ENCODE measurements at places on chromosomes 12 and 14.

DNA sequence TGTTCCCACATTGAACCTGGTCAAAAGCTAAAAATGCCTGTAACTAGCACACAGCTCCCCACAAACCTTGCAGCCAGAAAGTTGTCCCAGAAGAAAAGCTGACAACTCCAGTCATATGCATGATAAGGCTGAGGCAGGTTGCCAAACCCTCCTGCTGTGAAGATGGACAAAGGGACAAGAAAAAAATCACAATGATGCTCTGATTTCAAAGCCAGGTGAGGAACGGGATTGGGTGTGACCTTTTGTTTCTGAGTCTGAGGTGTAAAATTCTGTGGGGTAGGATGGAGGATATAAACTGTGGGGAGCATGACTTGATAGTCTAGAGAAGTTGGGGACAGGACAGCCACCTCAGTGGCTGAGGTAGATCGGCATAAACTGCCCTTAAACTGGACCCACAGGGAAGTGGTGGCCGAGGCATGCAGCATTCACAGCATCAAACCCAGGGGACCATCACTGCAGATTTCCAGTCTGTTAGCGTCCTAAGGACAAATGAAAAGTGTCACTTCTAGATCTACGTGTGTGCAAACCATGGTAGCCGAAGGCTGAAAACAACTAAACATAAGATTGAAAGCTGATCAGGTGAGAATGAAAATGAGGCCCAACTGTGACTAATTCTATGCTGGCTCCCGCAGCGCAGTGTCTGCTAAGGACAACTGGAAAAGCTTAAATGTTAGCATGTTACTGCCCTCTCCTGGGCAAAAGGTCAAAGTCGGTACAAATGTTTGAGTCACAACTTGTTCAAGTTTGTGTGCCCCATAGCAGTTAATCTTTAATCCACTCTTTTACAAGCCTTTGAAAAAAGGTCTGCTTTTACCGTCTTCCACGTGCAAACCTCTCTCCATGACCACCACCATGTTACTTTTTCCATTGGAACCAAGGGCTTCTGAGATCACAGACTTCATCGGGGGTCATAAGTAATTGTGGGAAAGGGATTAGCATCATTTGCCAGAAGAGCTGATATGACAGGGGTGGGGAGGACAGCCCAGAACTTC is 39.8 kb downstream of the GRIN2B start:
- no peaks in the 10 kb centered on the region for H3K4me1 ChIP-seq
- no peak overlapping the region for H3K4me3 ChIP-seq
- no peak overlapping the region for H3K27ac ChIP-seq
- DNase-seq: no peak
- H3K36me3 ChIP-seq: peaks cover 2% of the 10 kb centered on the region

DNA sequence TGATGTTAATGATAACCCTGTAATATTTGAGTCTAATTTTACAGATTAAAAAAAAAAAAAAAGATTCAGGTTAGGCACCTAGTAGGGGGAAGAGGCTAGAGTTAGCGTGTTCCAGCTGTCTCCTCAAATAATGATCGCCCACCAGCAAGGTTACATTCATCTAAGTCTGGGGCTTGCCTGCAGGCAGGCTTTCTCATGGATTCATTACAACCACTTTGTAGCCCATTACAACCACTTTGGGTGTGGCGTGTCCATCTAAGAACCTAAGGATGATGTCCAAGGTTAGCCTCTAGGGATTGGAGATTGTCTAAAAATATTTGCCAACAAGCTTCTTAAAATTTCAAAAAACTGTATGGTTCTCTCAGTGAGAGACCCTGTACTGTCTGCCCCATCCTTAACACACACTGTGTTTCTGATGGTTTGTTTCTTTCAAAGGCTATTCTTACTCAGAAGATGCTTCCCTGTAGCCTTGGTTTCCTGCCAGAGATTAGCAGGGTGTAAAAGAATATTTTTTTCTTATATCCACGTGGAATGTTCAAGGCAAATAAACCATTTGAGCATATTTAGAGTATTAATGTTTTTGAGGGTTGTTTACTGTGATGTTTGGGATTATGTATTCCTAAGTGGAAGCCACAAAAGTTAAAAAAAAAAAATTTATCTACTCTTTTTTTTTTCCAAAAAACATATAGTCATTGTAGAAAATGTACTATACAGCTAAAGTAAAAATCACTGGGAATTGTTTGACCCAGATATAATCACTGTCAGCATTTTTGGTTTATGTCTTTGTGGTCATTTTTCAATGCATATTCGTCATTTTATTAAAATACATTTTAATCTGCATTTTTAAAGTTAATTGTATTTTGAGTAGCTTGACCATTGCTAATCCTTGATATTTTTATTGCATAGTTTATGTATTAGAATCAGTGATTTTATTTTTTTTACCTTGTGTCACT is 1.7 kb downstream of the DYNC1H1 start:
- DNase-seq: no peak
- H3K36me3 ChIP-seq: peaks cover 12% of the 10 kb centered on the region
- H3K4me1 ChIP-seq: peaks cover 46% of the 10 kb centered on the region

- no peak for DNase-seq
- H3K27ac ChIP-seq: no peak overlapping the region
- no peak overlapping the region for H3K4me3 ChIP-seq
- peaks cover 30% of the 10 kb centered on the region for H3K27me3 ChIP-seq
- H3K36me3 ChIP-seq: no peaks in the 10 kb centered on the region
Observed at GRCh38 chr12:119883237-119883636, 6.1 kb upstream of the CIT start.

GRCh38 chr14:38405851-38406635 is 150.2 kb upstream of the CLEC14A start:
- H3K4me1 ChIP-seq: no peaks in the 10 kb centered on the region
- no peak overlapping the region for H3K4me3 ChIP-seq
- no peaks in the 10 kb centered on the region for H3K36me3 ChIP-seq

- H3K27ac ChIP-seq: no peak overlapping the region
- peaks cover 5% of the 10 kb centered on the region for H3K4me1 ChIP-seq
- DNase-seq: no peak
- H3K4me3 ChIP-seq: no peak overlapping the region
- no peaks in the 10 kb centered on the region for H3K27me3 ChIP-seq
- peaks cover 51% of the 10 kb centered on the region for H3K36me3 ChIP-seq
Observed at GRCh38 chr14:88605594-88605993, 42.8 kb downstream of the ZC3H14 start.

- no peak for DNase-seq
- peaks cover 94% of the 10 kb centered on the region for H3K27me3 ChIP-seq
- peaks cover 25% of the 10 kb centered on the region for H3K4me1 ChIP-seq
- H3K36me3 ChIP-seq: no peaks in the 10 kb centered on the region
- H3K4me3 ChIP-seq: peak overlapping the region; percentile 76
- no peak overlapping the region for H3K27ac ChIP-seq
Observed at GRCh38 chr12:94874518-94875302, 128.8 kb downstream of the NDUFA12 start.

- no peak for DNase-seq
- H3K27ac ChIP-seq: no peak overlapping the region
- H3K27me3 ChIP-seq: no peaks in the 10 kb centered on the region
- H3K4me3 ChIP-seq: no peak overlapping the region
- peaks cover 5% of the 10 kb centered on the region for H3K4me1 ChIP-seq
- H3K36me3 ChIP-seq: peaks cover 9% of the 10 kb centered on the region
Observed at GRCh38 chr14:23938823-23939222, 14.7 kb upstream of the DHRS4 start.

GRCh38 chr12:56759263-56759908 is 3.7 kb upstream of the HSD17B6 start:
- H3K4me3 ChIP-seq: no peak overlapping the region
- H3K36me3 ChIP-seq: no peaks in the 10 kb centered on the region
- no peaks in the 10 kb centered on the region for H3K4me1 ChIP-seq

GRCh38 chr12:57214398-57214781 is 2.2 kb upstream of the NXPH4 start:
- H3K36me3 ChIP-seq: peaks cover 9% of the 10 kb centered on the region
- peaks cover 66% of the 10 kb centered on the region for H3K27me3 ChIP-seq
- peaks cover 46% of the 10 kb centered on the region for H3K4me1 ChIP-seq
- DNase-seq: peak; percentile 45
- peak overlapping the region; percentile 45 for H3K27ac ChIP-seq

GRCh38 chr14:33120966-33121365 is 182.3 kb downstream of the NPAS3 start:
- no peaks in the 10 kb centered on the region for H3K4me1 ChIP-seq
- H3K4me3 ChIP-seq: no peak overlapping the region
- peaks cover 1% of the 10 kb centered on the region for H3K36me3 ChIP-seq
- no peaks in the 10 kb centered on the region for H3K27me3 ChIP-seq

DNA sequence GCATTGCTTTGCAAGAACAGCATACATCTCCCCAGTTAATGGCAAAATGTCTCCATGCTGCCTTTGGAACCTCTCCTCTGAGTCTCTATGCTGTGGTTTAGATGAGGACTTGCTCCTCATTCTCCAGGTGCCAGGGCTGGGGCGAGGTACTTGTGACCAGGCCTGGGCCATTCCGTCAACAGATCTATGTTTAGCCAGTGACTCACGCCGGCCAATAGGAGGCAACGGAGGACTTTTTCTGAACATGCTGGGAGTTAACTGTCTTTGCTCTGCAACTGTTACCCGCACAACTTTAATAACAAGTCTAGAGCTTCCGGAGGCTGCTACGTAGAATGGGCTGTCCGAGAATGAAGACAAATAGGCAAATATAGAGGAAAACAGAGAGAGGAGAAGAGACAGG is 214.2 kb downstream of the GLT1D1 start:
- no peak overlapping the region for H3K4me3 ChIP-seq
- H3K27ac ChIP-seq: no peak overlapping the region
- no peak for DNase-seq
- H3K27me3 ChIP-seq: no peaks in the 10 kb centered on the region
- no peaks in the 10 kb centered on the region for H3K36me3 ChIP-seq
